Vein endothelial cell (primary cell): ENCODE measurements at places on chromosomes 7 and 10. TPM values are rescaled to one million over a fixed set of nuclear protein-coding genes. Genes with fewer than 3 reads are reported as not detected.

ASAH2B gene
- total RNA-seq: 5.3 and 5.9 TPM in 2 replicates

GPR26 gene
- not detected in 2 replicates for total RNA-seq

EVX1 gene
- total RNA-seq: not detected in 2 replicates

RNF133 gene
- 0.98 and 1.3 TPM in 2 replicates for total RNA-seq

ASB15 gene
- total RNA-seq: not detected in 2 replicates

GSTO2 gene
- total RNA-seq: 0.33 and 0.57 TPM in 2 replicates

TRDMT1 gene
- total RNA-seq: 10.1 and 13.9 TPM in 2 replicates

PNLIPRP1 gene
- total RNA-seq: not detected in 2 replicates

CFAP43 gene
- total RNA-seq: 0.10 TPM in 1 of 2 replicates, not detected in the other

SEMA3A gene
- 13.0 and 23.2 TPM in 2 replicates for total RNA-seq

ALDH18A1 gene
- total RNA-seq: 82.6 and 92.1 TPM in 2 replicates

C10orf53 gene
- total RNA-seq: not detected in 2 replicates

UCMA gene
- not detected in 2 replicates for total RNA-seq

GPC2 gene
- total RNA-seq: 5.3 and 6.5 TPM in 2 replicates

GSAP gene
- total RNA-seq: 4.2 and 5.6 TPM in 2 replicates

CUL1 gene
- 40.5 and 51.0 TPM in 2 replicates for total RNA-seq

ACSM6 gene
- total RNA-seq: not detected in 2 replicates

RAMP3 gene
- not detected in 2 replicates for total RNA-seq

GIMAP8 gene
- 49.6 and 68.7 TPM in 2 replicates for total RNA-seq

ATOH7 gene
- not detected in 2 replicates for total RNA-seq

HOXA1 gene
- 0.96 and 1.6 TPM in 2 replicates for total RNA-seq

ENKUR gene
- total RNA-seq: 0.19 and 0.33 TPM in 2 replicates

CCDC172 gene
- not detected in 2 replicates for total RNA-seq

HECW1 gene
- not detected in 2 replicates for total RNA-seq

AKR1D1 gene
- not detected in 2 replicates for total RNA-seq

CCAR1 gene
- total RNA-seq: 53.2 and 70.9 TPM in 2 replicates

ADIRF gene
- 10.0 and 11.4 TPM in 2 replicates for total RNA-seq

CPA4 gene
- total RNA-seq: 0.29 and 0.65 TPM in 2 replicates

MARVELD1 gene
- total RNA-seq: 46.7 and 54.4 TPM in 2 replicates

FAM25C gene
- total RNA-seq: not detected in 2 replicates

GIMAP4 gene
- total RNA-seq: 134 and 166 TPM in 2 replicates

LRRC4 gene
- total RNA-seq: 2.3 and 2.9 TPM in 2 replicates

AGAP6 gene
- 4.6 and 4.7 TPM in 2 replicates for total RNA-seq

MSS51 gene
- total RNA-seq: 1.6 TPM in 2 replicates

RSBN1L gene
- 12.3 and 14.0 TPM in 2 replicates for total RNA-seq
